ENCODE measurements at places on chromosomes 2 and 18.

DNA sequence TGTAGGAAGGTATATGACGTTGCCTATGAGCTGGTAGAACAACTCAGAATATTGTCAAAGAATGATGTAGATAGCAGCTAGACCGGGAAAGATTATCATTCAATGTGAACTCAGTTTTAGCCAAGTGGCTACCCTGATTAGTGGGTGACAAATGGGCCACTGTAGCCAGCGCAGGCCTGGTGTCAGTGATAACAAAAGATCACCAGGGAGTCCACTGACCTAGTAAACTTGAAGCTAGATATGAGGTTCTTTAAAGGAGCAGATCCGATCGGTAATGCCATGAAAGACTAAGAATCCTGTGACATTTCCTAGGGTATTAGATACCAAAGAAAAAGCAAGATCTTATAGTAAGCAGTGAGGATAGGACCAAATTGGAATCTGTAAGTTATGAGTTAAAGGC is 180.9 kb downstream of the GCA start:
- DNase-seq = no peak

GRCh38 chr2:39800752-39801151 is 21.7 kb upstream of the THUMPD2 start:
- no peak for DNase-seq

GRCh38 chr2:19861813-19862212 is 40.0 kb downstream of the TTC32 start:
- no peak for DNase-seq

DNA sequence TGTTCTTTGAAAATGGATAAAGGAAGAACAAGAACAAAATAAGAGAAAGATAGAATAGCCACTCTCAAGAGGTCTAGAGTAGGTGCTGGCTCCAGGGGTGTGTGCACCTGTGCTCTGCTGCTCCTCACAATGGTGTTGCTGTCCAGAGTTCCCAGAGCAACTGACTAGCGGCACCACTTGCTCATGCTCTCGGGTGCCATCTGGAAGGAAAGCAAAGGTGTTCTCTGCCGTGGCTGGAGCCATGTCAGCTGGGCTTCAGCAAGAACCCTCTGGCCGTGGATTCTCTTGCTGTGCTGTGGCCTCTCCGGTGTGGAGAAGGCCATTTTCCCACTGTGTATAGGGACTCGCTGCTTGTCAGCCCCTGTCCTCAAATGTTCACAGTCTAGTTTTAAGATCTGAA is 114.6 kb upstream of the TEX51 start:
- no peak for DNase-seq

DNA sequence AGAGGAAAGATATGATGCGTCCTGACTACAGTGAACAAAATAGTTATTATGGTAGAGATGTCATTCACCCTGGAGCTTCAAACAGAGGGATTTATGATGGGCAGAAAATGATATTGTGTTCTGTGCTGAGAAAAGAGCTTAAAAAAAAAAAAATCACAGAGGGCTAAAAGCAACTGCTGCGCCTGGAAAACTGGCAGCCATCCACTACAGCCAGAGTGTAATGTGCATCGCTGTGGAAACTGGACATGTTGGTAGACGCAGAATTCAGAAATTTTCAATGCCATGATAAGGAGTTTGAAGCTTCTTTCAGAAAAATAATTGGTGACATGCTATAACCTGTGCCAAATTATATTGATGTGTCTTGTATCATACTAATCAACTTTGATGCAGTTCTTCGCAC is 122.9 kb upstream of the SOX11 start:
- no peak for DNase-seq

GRCh38 chr2:221153226-221153625 is 418.9 kb downstream of the EPHA4 start:
- peak; percentile 0 for DNase-seq

- DNase-seq = no peak
Measured at GRCh38 chr2:7427293-7428060, 510.3 kb downstream of the RNF144A start.

DNA sequence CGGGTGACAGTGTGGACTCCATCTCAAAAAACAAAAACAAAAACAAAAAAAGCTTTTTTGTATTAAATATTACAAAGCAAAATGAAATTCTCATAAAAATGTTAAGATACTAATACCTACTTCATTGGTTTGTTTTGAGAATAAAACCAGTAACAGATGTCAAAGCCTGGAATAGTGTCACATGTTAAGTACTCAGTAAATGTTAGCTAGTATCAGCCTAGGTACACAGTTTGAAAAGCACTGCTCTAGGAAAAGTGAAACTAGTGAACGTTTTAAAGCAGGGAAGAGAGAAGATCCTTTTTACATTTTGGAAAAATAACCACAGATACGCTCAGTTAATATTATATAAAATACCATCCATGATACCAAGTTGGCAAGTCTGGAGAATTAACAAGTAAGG is 37.1 kb upstream of the ADAM17 start:
- DNase-seq = no peak

- no peak for DNase-seq
Measured at GRCh38 chr2:509888-510287, 167.3 kb downstream of the TMEM18 start.

DNA sequence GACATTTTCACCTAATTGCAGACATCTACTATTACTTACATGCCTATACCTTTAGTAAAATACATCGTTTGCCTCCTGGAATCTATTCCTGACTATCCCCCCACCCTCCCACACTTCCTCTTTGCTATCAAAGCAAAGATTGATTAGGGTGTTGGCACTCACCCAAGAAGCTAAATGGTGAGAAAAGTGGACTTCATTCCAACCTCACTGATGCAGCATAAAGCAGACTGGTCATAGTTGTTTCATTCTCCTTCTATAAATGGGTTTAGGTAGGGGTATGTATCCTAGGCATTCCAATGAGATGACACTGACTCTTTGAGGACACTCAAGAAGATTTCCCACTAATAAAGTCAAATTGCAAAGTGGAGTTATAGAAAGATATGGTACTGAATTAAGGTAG is 97.4 kb downstream of the LRP1B start:
- DNase-seq = no peak

DNA sequence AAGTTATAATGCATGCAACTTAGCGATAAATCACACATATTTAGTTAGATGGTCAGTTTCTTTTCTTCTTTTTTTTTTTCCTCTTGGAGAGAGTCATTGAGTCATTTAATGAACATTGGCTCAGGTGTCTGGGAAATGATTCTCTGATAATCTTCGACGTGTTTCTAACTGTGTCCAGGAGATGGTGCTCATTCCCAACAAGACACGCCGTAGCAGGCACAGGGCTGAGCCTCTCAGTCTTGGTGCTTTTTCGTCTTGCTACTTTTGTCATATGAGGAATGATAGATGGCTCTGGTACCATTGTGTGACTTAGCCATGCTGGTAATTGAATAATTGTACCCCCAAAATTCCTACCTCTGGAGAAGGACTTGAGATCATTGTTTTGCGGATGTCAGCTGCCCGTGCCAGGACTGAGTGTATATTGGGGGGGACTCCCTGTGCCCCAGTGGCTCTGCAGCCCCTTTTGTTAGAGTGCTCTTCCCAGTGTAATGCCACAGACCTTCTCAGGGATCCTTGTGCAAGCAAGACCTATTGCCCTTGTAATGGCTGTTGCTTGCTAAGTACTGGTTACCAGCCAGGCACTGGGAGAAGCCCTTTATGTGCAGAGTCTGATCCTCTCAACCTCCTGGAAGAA is 107.6 kb upstream of the CYRIA start:
- peak; percentile 35 for DNase-seq

DNA sequence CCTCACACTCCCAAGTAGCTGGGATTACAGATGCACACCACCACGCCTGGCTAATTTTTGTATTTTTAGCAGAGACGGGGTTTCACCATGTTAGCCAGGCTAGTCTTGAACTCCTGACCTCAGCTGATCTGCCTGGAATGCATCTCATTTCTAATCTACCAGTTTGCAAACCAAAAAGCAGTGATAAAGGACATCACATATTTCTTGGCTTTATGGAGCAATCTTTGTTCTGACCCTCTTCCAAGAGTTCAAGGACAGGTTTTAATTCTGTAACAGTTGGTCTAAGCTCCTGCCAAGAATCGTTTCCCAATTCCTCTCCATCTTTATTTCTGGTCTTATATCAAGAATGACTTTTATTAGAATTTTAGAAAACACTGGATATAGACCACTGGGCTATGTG is 67.7 kb downstream of the SLC40A1 start:
- no peak for DNase-seq

- DNase-seq = no peak
Measured at GRCh38 chr18:36394486-36394885, 97.0 kb downstream of the FHOD3 start.

GRCh38 chr2:238105506-238106338 is 5.6 kb downstream of the ESPNL start:
- no peak for DNase-seq

DNA sequence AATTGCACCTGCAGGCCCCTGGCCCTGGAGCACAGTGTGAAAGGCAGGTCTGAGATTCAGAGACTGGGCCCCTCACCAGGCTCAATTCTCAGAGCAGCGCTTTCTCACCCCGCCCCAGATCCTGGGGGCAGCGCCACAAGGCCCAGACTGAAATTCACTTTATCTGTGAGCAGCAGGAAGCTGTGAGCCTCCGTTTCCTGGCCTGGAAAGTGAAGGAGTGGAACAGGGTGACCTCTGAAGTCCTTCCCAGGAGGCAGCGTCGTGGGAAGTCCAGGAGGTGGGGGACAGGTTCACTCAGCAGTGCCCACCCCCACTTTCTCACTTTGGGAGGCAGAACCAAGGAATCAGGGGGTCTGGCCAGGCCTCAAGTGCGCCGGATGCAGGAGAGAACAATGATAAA is 235.4 kb downstream of the NDUFA10 start:
- no peak for DNase-seq

DNA sequence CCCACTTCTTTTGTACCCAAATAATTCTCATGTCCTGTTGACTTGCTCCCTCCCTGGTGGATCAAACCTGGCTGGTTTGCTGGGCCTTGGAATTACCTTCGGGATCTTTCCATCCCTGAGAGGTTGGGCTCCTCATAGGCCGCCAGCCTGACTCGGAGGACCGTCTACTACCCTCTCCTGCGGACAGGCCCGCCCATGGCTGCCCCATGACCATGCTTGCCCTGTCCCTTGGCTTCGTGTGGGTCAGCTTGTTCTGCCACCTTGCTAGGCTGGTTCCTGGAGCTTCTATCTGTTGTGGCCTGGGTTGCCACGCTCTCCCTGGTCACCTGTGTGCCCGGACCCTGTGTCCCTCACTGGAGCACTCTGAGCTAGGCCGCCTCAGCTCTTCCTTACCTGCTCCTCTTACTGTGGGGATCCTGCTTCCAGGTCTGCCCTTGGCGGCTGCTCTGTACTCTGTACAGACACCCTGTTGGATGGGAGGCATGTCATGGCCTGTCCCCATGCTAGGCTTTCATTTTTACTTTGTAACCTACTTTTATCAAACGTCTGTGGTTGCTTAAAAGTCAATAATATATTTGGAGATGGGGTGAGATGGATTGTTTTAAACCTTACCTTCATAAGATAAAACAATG is 29.7 kb upstream of the FHL2 start:
- DNase-seq = no peak

- no peak for DNase-seq
Measured at GRCh38 chr2:98909317-98910211, 26.5 kb downstream of the CRACDL start.

GRCh38 chr18:39346916-39347315 is 1781.3 kb upstream of the CELF4 start:
- peak; percentile 2 for DNase-seq

GRCh38 chr18:58268849-58269248 is 224.8 kb downstream of the NEDD4L start:
- no peak for DNase-seq

- DNase-seq = no peak
Measured at GRCh38 chr2:136327162-136327852, 209.4 kb upstream of the CXCR4 start.

DNA sequence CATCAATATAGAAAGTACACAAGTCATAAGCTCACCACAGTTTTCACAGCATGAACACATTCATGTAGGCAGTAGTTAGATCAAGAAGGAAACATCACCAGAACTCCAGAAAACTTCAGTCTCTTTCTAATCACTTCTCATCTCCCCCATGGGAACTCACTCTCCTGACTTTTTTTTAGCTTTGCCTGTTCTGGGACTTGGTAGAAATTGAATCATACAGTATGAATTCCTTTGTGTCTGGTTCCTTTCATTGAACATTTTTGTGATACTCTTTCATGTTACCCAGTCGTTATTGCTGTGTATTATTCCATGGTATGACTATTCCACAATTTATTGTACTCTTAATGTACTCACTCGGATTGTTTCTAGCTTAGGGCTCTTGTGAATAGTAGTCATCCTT is 160.2 kb downstream of the TAF4B start:
- no peak for DNase-seq

DNA sequence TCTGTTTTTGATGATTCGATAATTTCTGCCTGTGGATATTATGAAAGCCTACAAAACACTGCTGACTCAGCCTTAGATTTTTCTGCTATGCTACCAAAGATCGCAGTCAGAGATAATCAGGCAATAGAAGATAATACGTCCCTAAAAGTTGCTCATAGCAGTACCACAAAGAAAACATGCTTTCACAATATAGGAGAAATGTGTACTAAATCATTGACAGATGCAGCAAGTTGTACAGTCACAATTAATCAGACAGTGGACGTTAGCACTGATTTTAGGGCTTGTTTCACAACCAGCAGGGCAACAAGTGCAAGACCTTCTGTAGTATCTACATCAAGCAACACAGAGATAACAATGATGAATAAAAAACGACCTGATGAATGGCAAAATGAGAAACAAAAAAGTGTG is 19.5 kb downstream of the RBM44 start:
- DNase-seq = no peak

DNA sequence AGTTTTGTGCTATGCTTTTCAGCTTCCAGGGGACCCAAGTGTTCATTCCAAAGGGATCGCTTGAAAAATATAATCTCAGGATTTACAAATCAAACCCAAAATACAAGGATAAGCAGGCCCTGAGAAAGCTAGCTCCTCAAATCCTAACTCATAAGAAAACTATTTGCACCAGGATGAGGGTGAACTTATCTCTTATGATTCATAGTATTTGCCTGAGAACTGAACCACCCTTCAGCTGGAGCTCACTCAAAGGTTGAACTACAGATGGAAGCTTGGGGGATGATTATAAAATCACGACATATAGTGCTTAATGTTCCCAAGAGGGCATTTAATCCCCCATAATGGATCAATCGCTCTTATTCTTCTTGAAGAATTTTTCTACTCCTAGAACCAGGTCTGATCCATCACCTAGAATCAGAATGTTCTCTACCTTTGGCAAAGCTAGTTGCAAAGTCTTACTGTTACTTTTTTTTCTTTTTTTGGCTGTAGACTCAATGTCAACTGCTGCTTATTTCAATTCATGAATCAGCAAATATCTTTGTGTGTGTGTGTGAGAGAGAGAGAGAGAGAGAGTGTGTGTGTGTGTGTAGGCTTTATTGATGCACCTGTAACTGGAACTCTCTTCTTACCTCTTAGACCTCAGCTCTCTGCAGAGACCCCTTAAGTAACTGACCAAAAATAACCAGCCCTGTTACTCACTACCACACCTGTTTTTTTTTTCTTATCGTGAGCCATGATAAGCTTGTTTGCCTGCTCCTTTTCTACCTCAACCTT is 44.8 kb downstream of the ARL4C start:
- no peak for DNase-seq

- no peak for DNase-seq
Measured at GRCh38 chr2:86021396-86022378, 84.0 kb downstream of the POLR1A start.
